ENCODE measurements at places on chromosomes 3 and 15. TPM values are rescaled to one million over a fixed set of nuclear protein-coding genes. Genes with fewer than 3 reads are reported as not detected.

The GOLGA6L10 gene
- 1.8 TPM for total RNA-seq

The IGSF10 gene
- total RNA-seq: 0.96 TPM

The IGF2BP2 gene
- total RNA-seq: 61.2 TPM

The PRR20G gene
- total RNA-seq: not detected

The LMAN1L gene
- total RNA-seq: not detected

The BLM gene
- total RNA-seq: 3.3 TPM

The FOXB1 gene
- total RNA-seq: not detected

The CPB1 gene
- 1.1 TPM for total RNA-seq

The MYD88 gene
- 70.4 TPM for total RNA-seq

The NSMCE3 gene
- 4.2 TPM for total RNA-seq

Data from colonic mucosa (tissue), 4 donors.